ENCODE measurements at places on chromosomes 7 and 10.
A peak's percentile ranks its signal among the peaks of the same experiment; 100 is the strongest.

DNA sequence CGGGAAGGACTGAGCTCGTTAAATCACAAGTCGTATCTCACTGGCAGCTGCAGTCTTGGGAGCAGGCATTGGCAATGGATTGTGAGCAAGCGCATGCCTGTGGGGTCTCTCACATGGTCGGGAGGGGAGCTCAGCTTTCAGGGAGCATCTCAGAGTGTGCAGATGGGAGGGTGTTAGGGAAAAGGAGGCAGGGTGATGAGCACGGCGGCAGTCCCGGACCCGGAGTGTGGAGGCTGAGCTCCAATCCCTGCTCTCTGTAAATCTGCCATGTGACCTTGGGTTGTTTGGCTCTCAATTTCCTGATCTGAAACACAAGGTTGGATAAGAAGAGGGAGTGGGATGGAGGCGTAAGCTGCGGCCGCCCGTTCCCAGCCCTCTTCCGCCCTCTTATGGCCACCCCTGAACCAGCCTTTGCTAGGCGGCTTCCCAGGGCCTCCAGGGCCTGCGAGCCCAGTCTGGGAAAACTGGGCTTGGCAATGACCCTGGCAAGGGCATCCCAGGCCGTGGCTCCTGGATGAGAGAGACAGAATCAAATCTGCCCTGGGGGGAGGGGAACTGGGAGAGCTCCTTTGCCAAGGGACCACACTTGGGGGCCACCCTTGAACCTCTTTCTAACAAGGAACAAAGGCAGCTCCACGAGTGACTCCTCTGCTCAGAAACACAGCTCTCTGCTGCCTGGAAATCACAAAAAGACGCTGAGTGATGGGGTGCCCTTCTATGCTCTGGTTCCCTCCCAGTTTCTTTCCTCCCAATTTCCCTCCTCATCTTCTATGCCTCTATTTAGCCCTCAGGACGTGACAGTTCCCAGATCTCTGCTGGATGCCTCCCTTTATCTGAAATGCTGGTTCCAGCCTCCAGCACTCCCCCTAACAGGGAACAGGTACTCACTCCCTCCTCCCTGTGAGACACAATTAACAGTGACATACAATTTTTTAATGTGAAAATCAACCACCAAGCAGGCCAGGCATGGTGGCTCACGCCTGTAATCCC is 41.7 kb upstream of the LOXL4 start:
- no peak for DNase-seq

GRCh38 chr7:50835156-50835555 is 52.5 kb upstream of the GRB10 start:
- DNase-seq, result no peak

DNA sequence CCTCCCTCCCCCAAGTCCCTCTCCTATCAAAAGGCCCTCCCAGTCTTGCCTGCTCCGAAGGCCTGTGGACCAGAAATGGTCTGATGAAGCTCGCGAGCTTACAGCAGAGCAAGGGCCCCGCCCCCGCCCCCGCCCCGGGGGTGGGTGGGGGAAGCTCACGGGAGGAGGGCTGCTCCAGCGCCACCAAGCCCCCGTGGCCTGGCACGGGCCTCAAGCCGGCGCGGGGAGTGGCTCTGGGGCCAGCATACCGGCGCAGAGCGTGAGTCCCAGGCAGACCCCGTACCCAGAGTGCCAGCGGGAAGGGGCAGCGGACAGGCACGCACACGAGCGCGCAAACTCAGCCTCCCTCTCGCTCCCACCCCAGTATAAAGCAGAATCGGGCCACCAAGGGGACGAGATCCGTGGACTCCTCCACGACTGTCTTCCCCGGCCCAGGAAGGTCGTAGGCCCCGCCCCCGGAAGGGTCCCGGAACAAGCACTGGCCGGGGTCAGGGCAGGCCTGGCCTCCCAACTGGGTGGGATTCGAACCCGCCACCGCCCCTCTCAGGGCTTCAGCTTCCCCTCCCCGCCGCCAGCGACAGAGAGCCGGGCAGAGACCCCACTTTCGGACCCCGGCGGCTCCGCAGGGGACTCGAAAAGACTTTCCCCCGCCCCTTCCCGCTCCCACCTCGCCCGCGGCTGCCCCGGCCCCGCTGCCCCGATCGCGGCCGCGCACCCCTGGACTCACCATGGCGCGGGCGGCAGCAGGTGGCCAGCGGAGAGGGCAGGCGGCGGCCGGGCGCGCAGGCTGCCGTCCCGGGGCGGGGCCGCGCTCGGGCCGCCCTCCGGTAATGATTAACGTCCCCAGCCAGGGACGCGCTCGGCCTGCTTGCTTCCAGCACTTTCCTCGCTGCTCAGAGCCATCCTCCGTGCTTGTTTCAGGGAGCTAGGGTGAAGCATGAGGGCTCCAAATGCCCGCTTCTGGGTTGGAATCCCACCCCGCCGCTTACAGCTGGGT is at the start of gene PCBD1:
TSS of gene PCBD1 (minus strand) at position 762 of the 997 bp plus-strand sequence. CDS start at position 730, 32 bp downstream.
- DNase-seq, result peak; percentile 35

GRCh38 chr7:1787241-1787640 is 117.2 kb downstream of the ELFN1 start:
- DNase-seq, result no peak

DNA sequence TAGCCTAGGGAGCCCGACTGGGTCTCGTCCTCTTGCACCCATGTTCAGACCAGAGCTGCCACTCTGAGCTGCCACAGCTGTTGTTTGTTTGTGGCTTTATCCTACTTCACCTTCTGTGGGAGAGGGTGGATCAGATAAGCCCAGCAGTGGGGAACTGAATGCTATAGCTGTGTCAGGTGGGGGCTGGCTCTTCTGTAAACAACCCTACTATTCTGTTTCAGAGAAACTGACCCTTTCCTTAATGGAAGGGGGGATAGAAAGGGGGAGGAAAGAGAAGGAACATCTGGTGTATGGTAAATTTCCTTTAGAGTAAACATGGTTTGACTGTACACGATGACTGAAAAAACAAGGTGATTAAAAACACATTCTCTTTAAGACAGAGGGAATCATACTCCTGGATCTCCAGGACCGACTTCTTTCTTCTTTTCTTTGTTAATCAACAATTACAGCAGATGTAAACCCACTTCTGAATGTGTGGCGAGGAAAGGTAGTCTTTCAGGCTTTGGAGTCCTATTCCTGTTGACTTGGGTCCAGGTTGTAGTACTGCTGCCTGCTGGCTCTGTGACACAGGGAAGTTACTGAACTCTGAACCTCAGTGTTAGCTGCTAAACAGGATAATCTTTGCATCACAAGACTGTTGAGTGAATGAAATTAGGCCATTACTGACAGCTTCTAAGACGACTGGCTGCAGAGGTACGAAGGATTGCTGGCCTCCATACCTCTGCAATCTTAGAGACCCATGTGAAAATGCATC is 6.0 kb downstream of the PRXL2A start:
- DNase-seq, result no peak

GRCh38 chr10:73888514-73888913 is 14.2 kb upstream of the CAMK2G start:
- no peak for DNase-seq

Data from stimulated activated CD4-positive, alpha-beta T cell treated with anti-CD3 and anti-CD28 coated beads, Interleukin-1b, Interleukin-23, amount 100 ng/mL, for 1 hour (primary cell).